Mucosa of gallbladder (tissue), 1 donor: ENCODE measurements at places on chromosomes 11 and 22. TPM values are rescaled to one million over a fixed set of nuclear protein-coding genes. Genes with fewer than 3 reads are reported as not detected.

GRCh38 chr11:118806400-118806799 lies 15.4 kb upstream of the DDX6 start:
- no peak for DNase-seq

- DNase-seq: peak; percentile 44
Measured at GRCh38 chr11:1532014-1532586, 40.0 kb downstream of the DUSP8 start.

DNA sequence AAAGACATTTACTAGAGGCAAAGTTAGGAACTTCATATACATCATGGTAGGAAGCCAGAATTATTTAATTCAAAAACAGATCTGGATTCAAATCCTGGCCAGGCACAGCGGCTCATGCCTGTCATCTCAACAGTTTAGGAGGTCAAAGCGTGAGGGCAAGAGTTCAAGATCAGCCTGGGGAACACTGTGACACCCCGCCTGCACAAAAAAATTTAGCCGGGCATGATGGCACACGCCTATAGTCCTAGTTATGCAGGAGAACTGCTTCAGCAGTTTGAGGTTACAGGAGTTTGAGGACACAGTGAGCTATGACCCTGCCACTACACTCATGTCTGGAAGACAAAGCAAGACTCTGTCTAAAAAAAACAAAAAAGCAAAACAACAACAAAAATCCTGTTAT lies 8.9 kb downstream of the MRTFA start:
- DNase-seq: no peak

- DNase-seq: no peak
Measured at GRCh38 chr11:115927823-115928329, 423.7 kb upstream of the CADM1 start.

DNA sequence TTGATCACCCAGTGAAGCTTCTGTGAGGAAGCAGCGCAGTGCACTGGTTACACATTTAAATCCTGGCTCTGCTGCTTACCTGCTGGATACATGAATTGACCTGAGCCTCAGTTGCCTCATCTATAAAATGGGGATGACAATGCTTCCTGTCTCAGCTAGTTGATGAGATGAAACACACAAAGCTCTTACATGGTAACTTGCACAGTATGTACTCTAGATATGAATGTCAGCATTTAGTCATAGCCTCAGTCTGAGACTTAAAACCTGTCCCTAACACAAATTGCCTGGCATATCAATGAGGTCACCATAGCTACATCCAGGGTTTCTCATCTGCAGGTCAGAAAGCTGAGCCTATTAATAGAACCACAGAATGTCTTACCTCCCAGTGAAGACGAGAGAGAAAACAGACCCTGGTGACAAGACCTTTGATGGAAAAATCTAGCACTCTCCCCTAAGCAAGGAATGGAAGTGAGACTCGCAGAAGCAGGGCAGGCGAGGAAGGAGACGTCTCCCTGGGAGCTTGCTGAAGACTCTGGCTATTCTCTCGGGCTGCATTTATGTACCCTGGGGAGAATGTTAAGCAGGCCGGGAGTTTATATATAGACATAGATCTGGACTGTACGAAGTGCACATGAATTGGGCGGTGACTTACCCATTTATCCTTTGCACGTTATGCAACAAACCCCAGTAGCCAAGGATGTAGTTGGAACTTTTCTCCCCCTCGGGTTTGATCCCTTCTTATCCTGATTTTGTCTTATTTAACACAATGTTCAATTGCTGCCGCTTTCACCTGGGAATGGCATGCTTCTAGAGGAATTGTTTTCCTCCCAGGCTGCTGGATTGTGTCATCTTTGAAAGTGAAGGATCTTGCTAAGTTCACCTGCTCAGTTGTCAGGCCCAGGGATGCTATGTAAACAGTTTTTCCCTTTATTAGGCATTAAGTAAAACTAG lies 18.0 kb downstream of the SDHAF2 start:
- DNase-seq: no peak

DNA sequence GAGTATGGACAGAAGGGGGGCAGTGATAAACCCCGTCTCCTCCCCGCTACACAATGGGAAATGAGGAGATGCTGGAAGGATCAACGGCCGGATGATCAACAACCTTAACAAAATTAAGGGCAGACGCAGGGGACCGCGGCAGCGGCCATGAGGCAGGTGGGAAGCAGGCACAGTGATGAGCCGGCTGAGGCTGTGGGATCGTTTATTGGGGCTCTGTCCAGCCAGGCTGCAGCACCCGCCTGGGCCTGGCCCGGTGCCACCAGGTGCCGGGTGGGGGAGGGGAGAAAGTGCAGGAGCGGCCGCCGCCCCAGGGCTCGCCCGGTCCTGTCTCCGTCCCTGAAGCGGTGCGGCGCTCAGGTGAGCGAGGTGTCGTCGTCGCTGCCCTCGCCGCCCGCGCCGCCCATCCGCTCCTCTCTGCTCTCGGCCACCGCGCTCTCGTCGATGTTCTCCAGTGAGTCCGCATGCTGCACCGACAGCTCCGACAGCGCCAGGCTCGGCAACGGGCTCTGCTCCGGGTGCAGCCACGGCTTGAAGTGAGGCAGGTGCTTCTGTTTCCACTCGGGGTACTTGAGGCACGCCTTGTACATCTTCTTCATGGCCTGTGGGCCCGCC lies 2.4 kb upstream of the ARAP1 start:
- DNase-seq: no peak

DNA sequence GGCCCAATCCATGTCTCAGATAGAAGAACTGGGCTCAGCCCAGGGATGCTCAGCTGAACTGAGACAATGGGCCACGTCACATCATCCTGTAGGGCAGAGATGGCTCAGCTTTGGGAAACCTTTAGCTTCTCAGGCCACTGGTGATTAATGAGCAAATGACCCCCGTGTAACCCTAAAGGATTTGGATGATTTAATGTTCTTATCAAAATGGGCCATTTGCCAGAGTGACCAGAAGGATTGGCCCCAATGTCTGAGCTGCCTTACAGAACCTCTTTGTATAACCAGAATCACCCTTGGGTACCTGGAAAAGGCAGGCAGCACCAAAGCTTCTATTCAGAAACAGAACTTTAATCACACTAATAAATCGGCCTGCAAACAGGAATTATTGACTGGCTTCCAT lies 73.7 kb downstream of the ABTB2 start:
- DNase-seq: no peak

- peak; percentile 75 for DNase-seq
Measured at GRCh38 chr11:304915-305843, 2.4 kb upstream of the IFITM2 start.

DNA sequence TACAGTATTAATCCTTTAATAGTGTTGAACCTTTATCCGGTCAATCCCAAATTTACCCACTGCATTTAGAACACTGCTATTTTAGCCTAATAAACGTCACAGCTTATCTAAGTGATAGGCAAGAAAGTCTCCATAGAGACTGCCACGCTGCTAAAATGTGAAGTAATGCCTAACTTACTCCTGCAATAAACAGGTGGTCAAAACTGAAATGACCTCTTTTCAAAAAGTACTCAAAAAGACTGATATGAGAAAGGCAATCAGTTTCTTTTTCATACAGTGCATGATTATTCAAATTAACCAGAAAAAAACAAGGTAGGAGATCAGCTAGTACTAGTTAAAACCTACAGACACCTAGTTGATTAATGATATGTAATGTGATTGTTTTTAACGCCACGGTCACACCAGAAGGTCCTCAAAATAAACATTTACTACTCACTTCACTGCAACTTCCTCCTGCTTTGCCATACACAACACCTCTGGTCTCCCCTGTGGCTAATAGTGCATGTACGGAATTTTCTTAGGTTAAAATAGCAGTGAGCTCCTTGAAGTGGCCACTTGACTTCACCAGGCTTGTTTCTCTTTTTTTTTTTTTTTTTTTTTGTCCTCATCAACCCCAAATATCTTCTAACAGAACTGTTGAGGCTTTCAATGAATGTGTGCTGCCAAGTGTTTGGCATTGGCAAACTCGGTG lies 8.8 kb downstream of the ATP5MG start:
- no peak for DNase-seq

GRCh38 chr22:40044870-40045834 lies 50.4 kb downstream of the FAM83F start:
- peak; percentile 46 for DNase-seq

GRCh38 chr11:90874986-90875385 lies 652.1 kb upstream of the CHORDC1 start:
- no peak for DNase-seq

- DNase-seq: no peak
Measured at GRCh38 chr11:117670443-117670842, 126.6 kb downstream of the DSCAML1 start.

DNA sequence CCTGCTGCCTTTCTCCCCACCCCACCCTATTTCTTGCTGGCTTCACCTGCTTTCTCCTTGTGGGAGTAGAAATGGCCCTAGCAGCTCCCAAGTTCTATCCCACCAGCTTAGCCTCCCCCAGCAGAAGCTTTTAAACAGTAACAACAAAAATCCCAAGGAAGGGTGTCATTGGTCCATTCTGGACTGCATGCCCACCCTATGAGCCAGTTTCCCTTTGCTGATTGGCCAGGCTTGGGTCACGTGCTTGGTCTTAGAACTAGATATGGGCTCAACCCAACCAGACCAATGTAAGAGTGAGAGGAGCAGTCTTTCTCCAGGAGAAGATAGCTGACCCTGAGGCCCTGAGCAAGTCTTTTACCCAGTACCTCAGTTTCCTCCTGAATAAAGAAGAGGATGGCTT lies 2.3 kb downstream of the MTFP1 start:
- no peak for DNase-seq

GRCh38 chr22:19526702-19527111 lies 2.5 kb upstream of the CLDN5 start:
- DNase-seq: no peak

DNA sequence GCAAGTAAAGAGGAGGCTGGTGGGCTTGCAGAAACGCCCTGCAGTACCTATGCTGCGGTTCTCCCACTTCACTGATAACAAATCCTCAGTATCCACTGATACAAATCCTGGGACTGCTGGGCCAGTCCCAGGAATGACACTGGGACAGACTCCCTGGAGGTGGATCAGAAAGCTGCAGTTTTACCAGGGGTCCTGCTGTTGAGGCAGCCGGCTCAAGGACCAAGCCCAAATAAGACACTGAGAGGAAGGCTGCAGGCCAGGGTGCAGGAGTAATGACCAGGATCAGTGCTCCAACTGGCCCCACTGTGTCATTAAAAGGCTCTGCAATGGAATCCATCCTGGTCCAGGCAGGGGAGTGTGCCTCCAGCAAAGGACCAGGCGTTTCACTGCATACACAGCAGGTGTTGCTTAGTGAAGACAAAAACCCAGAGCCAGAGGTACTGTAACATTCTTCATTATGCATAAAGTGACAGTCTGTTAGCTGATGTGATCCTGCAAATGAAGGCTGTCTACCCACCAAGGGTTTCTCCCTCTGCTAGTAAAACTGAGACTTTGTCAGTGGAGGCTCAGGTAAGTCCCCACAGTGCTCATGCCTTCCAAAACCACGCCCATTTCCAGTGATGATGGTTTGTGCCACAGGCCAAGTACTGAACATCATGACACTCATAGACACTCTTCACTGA lies 1.4 kb upstream of the C22orf39 start:
- no peak for DNase-seq

DNA sequence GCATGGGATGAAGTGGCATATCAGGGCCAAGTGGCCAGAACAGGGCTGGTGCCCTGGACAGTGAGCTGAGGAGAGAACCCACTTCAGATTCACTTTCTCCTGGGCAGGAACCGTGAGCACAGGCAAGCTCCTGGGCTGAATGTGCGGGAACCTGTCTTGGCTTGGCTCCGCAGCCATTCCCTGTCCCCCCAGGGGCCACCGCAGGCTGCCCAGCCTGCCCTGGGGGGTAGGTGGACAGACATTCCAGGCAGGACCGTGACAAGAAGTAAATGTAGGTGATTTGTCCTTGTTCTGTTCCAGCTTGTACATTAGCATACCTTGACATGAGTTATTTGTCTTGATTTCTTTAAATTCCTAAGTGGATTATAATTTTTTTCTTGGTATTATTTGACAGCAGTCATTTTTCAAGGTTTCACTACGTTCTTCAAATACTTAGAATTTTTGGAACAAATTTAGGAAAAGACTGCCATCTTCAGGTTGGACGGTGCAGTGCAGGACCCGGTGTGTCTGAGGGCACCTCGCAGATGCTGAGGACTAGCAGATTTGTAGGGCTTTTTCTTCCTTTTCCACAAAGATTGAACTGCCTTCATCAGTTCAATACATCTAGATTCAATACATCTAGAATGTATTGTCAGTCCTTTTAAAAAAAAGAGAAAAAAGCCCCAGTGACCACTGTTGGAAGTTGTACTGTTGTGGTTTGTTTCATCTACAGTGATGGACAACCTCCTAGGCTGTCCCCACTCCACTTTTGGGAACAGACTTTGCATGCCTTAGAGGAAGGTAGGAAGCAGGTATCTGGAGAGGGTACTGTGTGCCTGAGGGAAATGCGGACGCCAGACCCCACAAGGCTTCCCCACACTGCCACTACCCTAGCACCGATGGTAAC lies 115.1 kb upstream of the RASSF10 start:
- peak; percentile 52 for DNase-seq

GRCh38 chr22:20089977-20090729 lies 10.1 kb downstream of the DGCR8 start:
- no peak for DNase-seq

- no peak for DNase-seq
Measured at GRCh38 chr22:17664414-17665055, 26.0 kb downstream of the BCL2L13 start.

- DNase-seq: peak; percentile 63
Measured at GRCh38 chr11:2890466-2891294, 5.1 kb upstream of the CDKN1C start.

DNA sequence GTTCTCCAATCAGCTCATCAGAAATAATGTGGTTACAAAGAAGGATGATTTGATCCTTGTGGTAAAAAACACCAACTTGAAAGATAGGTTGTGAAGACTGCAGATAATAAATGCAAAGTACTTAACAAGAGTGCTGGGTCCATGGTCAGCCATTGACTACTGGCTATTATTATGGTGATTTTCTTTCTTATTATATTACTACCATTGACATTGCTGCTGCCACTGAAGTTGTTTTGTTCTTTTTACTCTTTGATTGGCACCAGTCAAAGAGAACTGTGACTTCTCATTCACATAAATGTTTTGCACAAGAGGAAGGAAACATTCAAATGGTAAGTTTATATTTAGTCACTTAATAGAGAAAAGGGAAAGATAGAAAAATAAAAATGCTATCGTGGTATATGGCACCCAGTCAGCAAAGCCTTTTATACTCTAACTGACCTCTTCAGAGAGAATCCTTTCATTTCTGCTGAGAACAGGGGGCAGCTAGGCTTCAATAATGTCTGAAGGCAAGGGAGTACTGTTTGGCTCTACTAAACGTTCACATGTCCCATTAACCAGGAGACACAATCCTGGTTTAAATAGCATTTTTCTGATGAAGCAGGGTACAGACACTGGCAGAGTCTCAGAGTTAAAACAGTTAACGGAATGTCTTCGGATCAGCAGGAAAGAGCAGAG lies 64.8 kb downstream of the LRRC4C start:
- DNase-seq: no peak

GRCh38 chr11:115871161-115871760 lies 367.0 kb upstream of the CADM1 start:
- no peak for DNase-seq

GRCh38 chr11:71979602-71980001 lies 19.1 kb upstream of the IL18BP start:
- no peak for DNase-seq

ACRV1 gene
- not detected for total RNA-seq

SLC7A4 gene
- total RNA-seq: 5.6 TPM

EFCAB6 gene
- total RNA-seq: 4.1 TPM

CNIH2 gene
- 1.1 TPM for total RNA-seq

DRICH1 gene
- total RNA-seq: 1.1 TPM

POU2AF2 gene
- total RNA-seq: 5.0 TPM

ARAP1 gene
- 129 TPM for total RNA-seq

OR56A1 gene
- 0.03 TPM for total RNA-seq

CHADL gene
- 5.4 TPM for total RNA-seq

VPS37C gene
- total RNA-seq: 34.5 TPM

CCDC73 gene
- not detected for total RNA-seq

DLG2 gene
- total RNA-seq: 4.4 TPM
